CD8-positive, alpha-beta memory T cell (primary cell): ENCODE measurements at places on chromosomes 4 and X. TPM values are rescaled to one million over a fixed set of nuclear protein-coding genes. Genes with fewer than 3 reads are reported as not detected.

Gene GABRE
- not detected for total RNA-seq

Gene POLN
- 1.6 TPM for total RNA-seq

Gene GLRA2
- total RNA-seq = not detected

GRCh38 chrX:100600340-100600739 is 15.6 kb downstream of the TNMD start:
- no peak overlapping the region for H3K27ac ChIP-seq
- H3K36me3 ChIP-seq = no peaks in the 10 kb centered on the region
- H3K27me3 ChIP-seq = no peaks in the 10 kb centered on the region
- no peak for DNase-seq

- H3K27ac ChIP-seq = no peak overlapping the region
- no peaks in the 10 kb centered on the region for H3K36me3 ChIP-seq
- no peaks in the 10 kb centered on the region for H3K27me3 ChIP-seq
- H3K4me1 ChIP-seq = no peaks in the 10 kb centered on the region
- H3K4me3 ChIP-seq = no peak overlapping the region
These were observed 54.5 kb upstream of the ATXN3L start for GRCh38 chrX:13374364-13374763.

- peaks cover 4% of the 10 kb centered on the region for H3K4me1 ChIP-seq
- DNase-seq = no peak
- H3K4me3 ChIP-seq = no peak overlapping the region
- no peak overlapping the region for H3K27ac ChIP-seq
These were observed 4.7 kb upstream of the NKX6-1 start for GRCh38 chr4:84503495-84504437.

- H3K36me3 ChIP-seq = no peaks in the 10 kb centered on the region
- no peaks in the 10 kb centered on the region for H3K4me1 ChIP-seq
- H3K4me3 ChIP-seq = no peak overlapping the region
- no peak overlapping the region for H3K27ac ChIP-seq
These were observed 3.0 kb downstream of the STARD8 start for GRCh38 chrX:68650491-68650890.

- no peak overlapping the region for H3K27ac ChIP-seq
- H3K36me3 ChIP-seq = no peaks in the 10 kb centered on the region
- H3K4me3 ChIP-seq = no peak overlapping the region
- H3K27me3 ChIP-seq = no peaks in the 10 kb centered on the region
These were observed 31.3 kb downstream of the NYX start for GRCh38 chrX:41478381-41478911.

DNA sequence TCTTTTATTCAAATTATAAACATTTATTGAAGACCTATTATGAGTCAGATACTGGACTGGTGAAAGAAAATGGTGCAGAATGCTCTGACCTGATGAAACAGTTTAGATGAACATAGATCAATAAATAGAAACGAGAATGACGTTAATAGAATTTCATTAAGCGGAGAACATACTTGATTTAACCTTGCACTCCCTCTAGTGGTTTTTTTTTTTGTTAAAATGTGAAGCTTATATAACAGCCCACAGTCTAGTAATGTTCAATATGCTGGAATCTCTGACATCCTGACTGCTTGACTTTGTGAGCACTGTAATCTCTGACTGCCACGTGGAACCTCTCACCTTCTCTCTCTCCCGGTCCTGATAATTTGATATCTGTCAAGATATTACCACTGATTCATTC is 32.3 kb downstream of the HDAC8 start:
- H3K36me3 ChIP-seq = no peaks in the 10 kb centered on the region
- no peaks in the 10 kb centered on the region for H3K4me1 ChIP-seq
- no peak for DNase-seq
- no peak overlapping the region for H3K27ac ChIP-seq

GRCh38 chr4:143019351-143019750 is 165.4 kb upstream of the USP38 start:
- DNase-seq = no peak
- no peak overlapping the region for H3K4me3 ChIP-seq
- no peaks in the 10 kb centered on the region for H3K27me3 ChIP-seq

DNA sequence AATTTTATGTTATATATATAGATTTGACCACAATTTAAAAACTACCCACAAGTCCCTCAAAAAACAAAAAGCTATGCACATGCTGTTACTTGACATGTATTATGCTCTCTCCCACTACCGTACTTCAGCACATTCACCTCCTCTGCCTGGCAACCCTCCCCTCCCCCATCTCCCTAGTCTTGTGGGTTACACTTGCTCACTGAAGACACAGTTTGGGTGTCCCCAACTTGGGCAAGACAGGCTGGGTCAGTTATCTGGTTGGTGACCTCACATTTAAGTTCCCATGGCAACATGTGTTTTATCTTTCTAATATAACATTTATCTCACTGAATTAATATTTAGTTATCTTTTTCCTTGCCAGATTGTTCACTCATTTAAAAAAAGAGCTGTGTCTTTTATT is 32.7 kb downstream of the SEC24D start:
- no peaks in the 10 kb centered on the region for H3K4me1 ChIP-seq
- no peak overlapping the region for H3K27ac ChIP-seq
- H3K4me3 ChIP-seq = no peak overlapping the region
- H3K36me3 ChIP-seq = peaks cover 13% of the 10 kb centered on the region
- H3K27me3 ChIP-seq = no peaks in the 10 kb centered on the region
- no peak for DNase-seq
